Right ventricle myocardium superior (tissue), 1 donor: ENCODE measurements at places on chromosomes 11 and 22.
A peak's percentile ranks its signal among the peaks of the same experiment; 100 is the strongest.

- no peak for DNase-seq
Measured at GRCh38 chr22:31155422-31155821, 4.6 kb upstream of the RNF185 start.

GRCh38 chr11:57116654-57117053 is 65.1 kb upstream of the LRRC55 start:
- peak; percentile 44 for DNase-seq

GRCh38 chr11:26806219-26806618 is 84.4 kb upstream of the SLC5A12 start:
- no peak for DNase-seq

GRCh38 chr11:131609337-131609736 is 238.9 kb downstream of the NTM start:
- no peak for DNase-seq

- no peak for DNase-seq
Measured at GRCh38 chr11:115215694-115216617, 288.3 kb downstream of the CADM1 start.

DNA sequence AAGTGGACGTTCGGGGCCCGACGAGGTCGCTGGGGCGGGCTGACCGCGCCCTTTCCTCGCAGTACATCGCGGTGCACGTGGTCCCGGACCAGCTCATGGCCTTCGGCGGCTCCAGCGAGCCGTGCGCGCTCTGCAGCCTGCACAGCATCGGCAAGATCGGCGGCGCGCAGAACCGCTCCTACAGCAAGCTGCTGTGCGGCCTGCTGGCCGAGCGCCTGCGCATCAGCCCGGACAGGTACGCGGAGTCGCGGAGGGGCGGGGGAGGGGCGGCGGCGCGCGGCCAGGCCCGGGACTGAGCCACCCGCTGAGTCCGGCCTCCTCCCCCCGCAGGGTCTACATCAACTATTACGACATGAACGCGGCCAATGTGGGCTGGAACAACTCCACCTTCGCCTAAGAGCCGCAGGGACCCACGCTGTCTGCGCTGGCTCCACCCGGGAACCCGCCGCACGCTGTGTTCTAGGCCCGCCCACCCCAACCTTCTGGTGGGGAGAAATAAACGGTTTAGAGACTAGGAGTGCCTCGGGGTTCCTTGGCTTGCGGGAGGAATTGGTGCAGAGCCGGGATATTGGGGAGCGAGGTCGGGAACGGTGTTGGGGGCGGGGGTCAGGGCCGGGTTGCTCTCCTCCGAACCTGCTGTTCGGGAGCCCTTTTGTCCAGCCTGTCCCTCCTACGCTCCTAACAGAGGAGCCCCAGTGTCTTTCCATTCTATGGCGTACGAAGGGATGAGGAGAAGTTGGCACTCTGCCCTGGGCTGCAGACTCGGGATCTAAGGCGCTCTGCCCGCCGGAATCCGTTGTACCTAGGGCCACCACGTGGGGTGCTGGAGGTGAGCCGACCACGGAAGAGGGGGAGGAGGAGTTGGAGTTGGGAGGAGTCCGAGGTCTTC is 771 bp downstream of the MIF start:
- peak; percentile 80 for DNase-seq

GRCh38 chr11:68116126-68116525 is 5.1 kb downstream of the CHKA start:
- no peak for DNase-seq

GRCh38 chr11:61853698-61854169 is 25.6 kb downstream of the FADS2 start:
- no peak for DNase-seq

DNA sequence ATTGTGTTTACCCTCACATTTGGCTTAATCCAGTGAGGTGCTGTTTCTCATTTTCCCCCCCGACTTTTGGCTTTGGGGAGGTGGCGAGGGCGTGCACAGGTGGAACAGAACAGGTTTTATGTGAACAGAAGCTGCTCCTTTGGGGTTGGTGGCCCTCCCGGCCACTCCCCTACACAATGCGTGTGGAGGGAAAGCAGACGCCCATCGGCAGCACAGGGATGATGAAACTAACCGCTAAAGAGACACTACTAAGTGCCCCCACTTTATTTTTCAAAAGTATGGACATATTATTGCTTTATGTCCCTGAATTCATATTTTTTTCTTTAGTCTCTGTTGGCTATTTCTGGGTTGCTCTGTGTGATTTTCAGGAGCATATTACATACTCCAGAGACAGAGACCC is 160.9 kb downstream of the ENTHD1 start:
- DNase-seq = no peak

- no peak for DNase-seq
Measured at GRCh38 chr11:24944891-24945290, 448.0 kb downstream of the LUZP2 start.

DNA sequence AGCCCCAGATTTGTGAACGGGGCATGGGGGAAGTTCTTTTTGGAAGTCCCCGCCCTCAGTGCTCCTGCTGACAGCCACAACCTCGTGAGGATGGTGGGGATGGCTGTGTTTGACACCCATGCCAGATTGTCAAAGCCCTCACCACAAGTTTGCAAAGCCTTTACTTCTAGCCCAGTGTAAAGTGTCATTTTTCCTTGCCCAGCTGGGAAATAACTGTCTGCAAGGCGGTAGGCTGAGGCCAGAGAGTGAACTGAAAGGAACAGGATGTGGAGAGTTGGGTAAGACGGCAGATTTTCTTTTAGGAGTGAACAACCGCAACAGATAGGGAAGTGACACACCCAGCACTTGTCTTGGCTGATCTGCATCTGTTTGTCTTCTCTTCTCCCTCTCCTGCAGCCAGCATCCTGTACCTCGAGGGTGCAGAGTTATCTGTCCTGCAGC is 13.6 kb downstream of the IL17RA start:
- peak; percentile 53 for DNase-seq

- DNase-seq = no peak
Measured at GRCh38 chr22:23485490-23485889, 94.6 kb downstream of the IGLL1 start.

- no peak for DNase-seq
Measured at GRCh38 chr11:114036958-114037357, 22.6 kb upstream of the ZBTB16 start.

- no peak for DNase-seq
Measured at GRCh38 chr11:78138694-78139421, 568 bp downstream of the ALG8 start.

- DNase-seq = no peak
Measured at GRCh38 chr22:31223786-31224191, 11.7 kb downstream of the LIMK2 start.

DNA sequence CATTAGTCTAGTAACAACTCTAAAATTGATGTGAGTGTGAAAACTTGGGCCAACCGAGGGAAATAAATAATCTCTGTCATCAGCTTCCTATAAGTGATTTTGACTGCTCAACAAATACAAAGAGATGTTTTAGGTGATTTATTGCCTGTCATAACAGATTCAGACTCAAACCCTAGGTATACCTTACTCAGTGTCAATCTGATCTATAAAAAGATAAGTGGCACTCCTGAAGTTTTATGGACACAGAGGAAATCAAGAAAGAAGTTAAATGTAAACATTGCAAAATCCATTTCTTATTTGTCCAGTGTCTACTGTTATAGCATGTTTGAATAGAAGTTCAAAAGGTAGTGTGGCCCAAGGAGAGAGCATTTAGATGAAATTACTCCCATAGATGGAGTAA is 30.4 kb upstream of the TYR start:
- no peak for DNase-seq

DNA sequence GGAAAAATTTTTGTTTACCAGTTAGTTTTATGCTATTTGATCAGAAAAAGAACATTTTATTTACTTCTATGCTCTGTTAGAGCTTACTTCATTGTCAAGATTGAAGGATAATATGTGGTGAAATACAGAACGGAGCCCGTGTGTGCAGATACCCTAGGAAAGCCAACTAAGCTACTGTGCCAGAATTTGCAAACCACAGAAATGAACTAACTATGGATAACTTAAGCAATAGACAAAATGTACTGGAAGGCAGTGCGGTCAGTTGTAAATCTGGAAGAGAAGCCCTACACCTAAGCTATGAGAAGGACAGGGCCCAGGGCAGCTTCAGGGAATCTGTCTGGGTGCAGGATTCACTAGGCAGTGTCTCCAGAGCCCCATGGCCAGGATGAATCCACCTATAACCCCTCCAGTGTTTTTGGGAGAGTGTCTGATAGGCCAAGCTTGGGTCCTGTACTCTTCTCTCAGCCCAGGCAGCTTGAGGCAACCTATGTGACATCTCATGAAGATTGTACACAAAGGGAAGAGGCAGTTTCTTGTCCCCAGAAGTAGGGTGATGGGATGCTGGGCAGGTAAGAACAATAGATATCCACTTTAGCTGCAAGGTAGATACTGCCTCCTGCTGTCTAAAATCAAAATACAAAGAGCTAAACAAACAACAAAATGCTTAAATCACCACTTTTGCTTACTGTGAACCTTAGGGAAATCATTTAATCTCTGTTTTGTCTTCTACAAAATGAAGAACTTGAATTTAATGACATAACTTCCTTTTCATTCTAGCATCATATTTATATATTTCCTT is 12.1 kb downstream of the MMP7 start:
- DNase-seq = no peak

- no peak for DNase-seq
Measured at GRCh38 chr11:64909653-64910343, 7.2 kb downstream of the ATG2A start.

DNA sequence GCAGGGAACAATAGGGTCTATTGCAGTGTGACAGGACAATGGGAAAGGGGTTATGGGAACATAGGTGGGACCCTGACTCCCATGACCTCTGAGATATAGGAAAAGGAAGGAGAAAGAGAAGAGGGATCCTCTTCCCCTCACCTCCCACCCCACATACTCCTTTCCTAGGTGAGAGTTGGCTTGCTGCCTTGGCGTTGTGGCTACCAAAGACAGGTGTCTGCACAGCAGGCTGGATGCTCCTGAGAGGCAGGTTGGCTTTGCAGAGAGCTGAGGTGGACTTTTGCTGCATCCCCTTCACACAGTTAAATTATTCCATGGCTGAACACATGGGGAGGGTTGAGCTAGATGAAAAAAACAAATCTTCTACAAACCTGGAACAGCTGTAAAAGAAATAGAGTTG is 80.7 kb downstream of the SYT9 start:
- DNase-seq = no peak

DNA sequence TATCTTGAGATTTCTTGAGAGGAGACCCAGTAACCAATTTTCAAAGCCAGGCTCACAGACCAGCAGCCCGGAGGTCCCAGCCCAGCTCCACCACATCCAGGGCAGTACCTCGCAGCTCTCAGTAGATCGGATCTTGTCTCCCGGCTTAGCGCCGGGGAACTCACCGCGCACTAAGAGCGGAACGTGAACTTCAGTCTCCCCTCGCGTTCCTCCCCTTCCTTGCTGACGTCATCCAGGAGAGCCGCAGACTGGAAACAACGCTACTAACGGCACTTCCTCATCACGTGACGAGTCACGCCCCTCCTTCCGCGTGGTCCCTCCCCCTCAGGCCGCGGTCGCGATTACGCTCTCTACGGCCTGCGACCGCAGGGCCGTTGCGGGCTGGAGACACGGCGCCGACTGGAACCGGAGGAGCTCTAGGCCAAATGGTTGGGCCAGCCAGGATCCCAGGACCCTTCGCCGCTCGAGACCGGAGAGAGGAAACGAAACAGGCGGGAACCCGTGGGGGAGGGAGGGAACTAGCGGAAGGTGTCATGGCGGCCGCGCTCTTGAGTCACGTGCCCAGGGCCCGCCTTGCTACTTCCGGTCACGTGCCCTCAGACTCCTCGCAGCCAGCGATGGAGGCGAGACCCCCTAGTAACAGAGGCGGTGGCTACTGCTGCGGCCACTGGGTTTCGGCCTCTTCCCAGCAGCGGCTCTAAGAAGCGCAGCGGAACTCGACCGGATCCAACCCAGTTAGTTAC is at the start of the genes GTF2H1 and HPS5:
Gene GTF2H1, plus strand, starts transcription at position 599 of the 743 bp plus-strand sequence. CDS start 10,508 bp downstream, outside the sequence.
Gene HPS5, minus strand, starts transcription at position 172 of the 743 bp plus-strand sequence. CDS start 4,282 bp downstream, outside the sequence.
- peak; percentile 96 for DNase-seq

DNA sequence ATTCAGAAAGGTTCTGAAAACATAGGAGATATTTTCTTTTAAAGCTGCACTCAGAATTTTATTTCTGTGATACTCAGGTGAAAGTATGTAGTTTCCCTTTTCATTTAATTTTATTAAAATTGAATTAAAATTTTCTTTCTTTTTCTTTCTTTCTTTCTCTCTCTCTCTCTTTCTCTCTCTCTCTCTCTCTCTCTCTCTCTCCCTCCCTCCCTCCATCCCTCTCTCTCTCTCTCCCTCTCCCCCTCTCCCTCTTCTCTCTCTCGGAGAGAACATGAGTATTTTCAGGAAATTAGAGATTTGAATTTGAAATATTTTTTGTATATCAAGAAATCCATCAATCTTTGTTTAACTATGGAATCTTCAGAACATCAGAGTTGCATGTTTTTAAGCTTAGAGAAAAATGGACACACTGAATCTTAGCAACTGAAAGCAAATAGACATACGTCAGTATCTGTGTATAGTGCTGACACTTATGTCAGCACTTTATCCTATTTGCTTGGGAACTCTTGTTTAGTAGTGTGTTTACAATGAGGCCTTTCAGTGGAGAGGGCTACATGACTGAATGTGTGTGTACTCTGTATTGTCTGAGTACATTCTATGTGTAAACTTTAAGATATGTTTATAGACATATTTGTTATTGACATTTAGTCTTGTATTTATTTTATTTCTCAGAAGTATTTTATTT is 44.5 kb downstream of the PDE3B start:
- DNase-seq = no peak

DNA sequence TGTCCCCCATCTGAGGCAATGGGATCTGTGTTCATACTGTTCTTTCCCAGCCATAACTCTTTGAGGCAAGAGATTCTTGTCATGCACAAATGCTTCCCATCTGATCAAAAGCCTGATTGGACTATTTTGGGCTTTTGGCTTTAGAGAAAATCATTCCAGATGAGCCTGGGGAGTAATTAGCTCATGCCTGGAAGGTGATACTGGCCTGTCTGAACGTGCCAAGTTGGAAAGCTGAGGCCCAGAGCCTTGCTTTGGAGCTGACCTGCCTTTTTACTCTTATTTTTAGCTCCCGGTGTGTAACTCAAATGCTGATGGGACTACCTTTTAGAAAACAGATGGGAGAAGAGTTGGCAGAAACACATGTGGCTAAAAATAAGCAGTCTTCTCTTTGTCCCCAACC is 105.0 kb downstream of the DBX1 start:
- DNase-seq = no peak

GRCh38 chr22:35315855-35316745 is 16.4 kb downstream of the TOM1 start:
- DNase-seq = peak; percentile 83

DNA sequence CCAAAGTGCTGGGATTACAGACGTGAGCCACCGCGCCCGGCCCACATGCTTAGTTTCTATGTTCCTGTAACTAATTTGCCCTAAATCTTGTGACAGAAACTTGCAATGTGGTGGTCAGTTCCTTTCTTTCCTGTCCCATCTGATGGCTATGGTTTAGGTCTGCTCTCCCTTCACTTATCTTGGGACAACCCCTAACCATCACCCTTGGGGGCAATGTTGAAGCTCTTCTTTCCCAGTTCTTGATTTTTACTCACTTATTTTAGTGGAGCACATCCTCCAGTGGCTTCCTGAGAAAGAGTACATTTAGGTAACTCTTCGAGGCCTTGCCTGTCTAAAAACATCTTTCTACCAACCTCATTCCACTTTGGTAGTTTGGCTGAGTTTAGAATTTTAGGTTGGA is 7.3 kb downstream of the SREBF2 start:
- no peak for DNase-seq
